Hematopoietic multipotent progenitor cell treated with erythropoietin and hydrocortisone succinate and interleukin-3 and kit ligand, for 17 days (in vitro differentiated cells): ENCODE measurements at places on chromosomes 13 and 19.

- no peak for DNase-seq
These were observed 997.6 kb downstream of the DIAPH3 start for GRCh38 chr13:59166174-59166573.

DNA sequence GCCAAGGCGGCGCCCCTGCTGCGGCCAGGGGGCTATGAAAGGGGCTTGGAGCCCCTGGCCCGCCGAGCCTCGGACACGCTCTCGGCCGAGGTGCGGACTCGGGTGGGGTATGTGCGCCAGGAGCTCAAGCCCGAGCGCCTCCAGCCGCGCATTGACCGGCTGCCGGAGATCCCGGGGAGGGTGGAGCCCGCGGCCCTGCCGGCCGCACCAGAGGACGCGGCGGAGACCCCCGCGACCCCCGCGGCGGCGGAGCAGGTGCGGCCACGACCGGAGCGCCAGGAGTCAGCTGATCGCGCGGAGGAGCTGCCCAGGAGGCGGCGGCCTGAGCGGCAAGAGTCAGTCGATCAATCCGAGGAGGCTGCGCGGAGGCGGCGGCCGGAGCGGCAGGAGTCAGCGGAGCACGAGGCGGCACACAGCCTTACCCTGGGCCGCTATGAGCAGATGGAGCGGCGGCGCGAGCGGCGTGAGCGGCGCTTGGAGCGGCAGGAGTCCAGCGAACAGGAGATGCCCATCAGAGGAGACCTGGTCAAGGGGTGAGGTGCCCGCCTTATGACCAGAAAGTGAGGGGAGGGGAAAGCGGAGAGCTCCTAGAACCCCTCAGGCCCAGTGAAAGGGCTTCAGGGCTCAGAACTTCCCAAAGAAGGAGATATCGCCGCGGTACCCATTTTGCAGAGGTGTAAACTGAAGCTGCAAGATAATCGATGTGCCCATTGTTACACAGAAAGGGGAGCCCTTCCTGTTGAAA, 8.8 kb upstream of the SHKBP1 start:
- DNase-seq = no peak

GRCh38 chr19:36773223-36773579, 594 bp upstream of the ZNF850 start:
- DNase-seq = no peak

DNA sequence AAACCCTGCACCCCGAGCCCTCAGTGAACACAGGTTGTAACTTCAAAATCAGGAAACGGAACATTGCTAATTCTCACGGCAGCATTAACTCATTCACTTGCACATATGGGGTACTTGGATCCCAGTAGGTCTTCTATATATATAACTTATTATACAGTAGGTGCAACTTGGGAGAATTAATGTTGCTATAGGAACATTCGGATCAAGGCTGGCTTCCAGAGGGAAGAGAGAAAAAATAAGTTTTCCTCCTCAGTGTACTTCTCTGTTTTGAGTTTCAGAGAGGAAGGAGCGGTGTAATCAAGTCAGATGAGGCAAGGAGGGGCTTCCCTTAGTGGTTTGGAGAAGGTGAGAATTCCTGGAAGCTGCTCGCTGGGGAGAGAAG, 90.9 kb upstream of the ZNF507 start:
- DNase-seq = no peak

GRCh38 chr13:32894589-32895001, 121.6 kb upstream of the KL start:
- DNase-seq = no peak

DNA sequence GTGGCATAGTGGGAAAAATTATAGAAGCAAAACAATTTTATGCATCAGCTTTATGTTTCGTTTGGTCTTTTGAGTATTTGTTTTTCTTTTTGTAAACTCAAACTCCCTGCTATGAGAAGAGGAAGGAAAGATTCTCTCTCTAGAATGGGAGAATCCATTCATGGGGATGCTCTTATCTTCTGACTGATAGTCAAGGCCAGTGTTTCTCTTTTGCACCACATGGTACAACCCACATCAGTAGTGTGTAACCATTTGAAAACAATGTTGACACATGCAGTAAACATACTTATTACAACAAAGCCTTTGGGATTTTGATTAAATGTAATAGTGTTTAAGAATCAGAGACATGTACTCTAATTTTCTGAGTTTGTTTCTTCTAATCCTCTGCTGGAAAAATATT, 490.5 kb downstream of the MYO16 start:
- no peak for DNase-seq

DNA sequence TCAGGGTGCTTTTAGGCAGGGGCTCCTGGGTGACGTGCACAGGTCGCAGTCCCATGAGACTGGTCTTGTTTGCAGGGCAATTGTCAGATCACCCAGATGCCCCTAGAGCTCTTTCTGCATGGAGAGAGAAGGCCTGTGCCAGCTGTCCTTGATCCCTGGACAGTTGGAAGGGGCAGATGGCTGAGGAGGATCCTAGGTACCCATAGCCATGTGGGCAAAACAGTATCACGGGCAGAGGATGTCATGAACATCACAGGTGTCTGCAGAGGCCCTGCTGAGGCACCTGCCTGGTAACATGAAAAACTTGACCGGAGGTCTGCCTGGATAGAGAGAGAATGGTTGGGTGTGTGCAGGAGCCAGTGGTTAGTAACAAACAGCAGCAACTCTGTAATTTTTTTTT, 99.3 kb downstream of the ZNF536 start:
- no peak for DNase-seq

GRCh38 chr13:57638186-57638890, 6.8 kb downstream of the PCDH17 start:
- no peak for DNase-seq

DNA sequence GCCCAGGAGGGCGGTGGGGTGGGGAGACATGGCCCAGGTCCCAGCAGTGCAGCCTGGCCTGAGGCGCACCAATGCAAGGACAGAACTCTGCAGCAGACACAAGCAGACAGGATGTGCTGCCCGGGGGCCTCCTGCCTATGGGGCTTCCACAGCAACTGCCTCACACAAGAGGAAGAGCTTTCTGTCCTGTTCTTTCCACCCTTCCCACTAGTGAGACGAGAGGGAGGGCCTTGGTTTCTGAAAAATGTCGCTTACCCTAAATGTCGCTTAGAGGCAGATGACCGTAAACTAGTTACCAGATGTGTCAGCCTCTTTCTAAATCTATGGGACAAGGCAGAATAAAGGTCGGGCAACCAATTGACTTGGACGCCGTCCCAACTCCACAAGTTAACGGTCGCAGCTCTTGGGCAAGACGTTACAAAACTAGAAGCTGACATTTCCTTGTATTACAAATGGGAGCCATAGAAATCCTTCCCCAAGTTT, at the start of gene LAIR1:
Gene LAIR1 (minus strand): TSS at position 157 of the 483 bp plus-strand sequence. CDS start 127 bp downstream, at position 30.
- DNase-seq = no peak

DNA sequence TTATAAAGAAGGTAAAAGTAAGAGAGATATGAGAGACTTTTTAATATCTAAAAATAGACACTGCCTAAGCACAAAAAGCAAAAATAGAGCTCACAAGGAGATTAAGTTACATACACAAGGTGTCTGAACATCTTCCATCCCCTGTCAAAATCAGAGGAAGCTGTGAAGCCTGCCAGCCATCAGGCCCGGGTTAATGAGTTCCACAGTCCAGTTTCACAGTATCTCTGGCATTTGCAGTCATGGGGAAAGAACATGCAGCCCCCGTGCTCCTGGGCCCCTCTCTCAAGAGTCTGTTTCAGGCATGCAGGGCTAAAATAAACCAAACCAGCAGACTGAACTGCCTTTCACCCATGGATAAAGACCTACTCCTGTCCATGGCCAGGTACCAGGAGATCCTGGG, 79.2 kb downstream of the TBC1D4 start:
- DNase-seq = no peak

DNA sequence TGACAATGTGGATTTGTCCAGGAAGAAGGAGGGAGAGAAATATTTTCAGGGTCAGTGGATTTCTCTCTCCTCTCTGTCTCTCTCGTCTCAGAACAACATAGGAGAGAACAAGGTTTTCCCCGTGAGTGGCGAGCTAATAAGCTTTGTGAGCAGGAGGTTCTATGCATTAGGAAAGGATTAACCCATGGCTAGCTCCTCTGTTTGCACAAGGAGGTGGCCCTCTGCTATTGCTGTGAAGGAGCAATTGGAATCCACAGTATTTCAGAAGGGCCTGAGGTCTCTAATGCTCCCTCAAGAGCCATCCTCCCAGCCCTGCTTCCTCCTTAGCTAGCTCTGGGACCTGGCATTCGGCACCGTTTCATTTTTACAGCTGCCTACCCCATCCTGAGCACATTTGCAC, 288.9 kb upstream of the MAB21L1 start:
- DNase-seq = no peak

- DNase-seq = no peak
These were observed 776 bp upstream of the NCLN start for GRCh38 chr19:3184847-3185460.

DNA sequence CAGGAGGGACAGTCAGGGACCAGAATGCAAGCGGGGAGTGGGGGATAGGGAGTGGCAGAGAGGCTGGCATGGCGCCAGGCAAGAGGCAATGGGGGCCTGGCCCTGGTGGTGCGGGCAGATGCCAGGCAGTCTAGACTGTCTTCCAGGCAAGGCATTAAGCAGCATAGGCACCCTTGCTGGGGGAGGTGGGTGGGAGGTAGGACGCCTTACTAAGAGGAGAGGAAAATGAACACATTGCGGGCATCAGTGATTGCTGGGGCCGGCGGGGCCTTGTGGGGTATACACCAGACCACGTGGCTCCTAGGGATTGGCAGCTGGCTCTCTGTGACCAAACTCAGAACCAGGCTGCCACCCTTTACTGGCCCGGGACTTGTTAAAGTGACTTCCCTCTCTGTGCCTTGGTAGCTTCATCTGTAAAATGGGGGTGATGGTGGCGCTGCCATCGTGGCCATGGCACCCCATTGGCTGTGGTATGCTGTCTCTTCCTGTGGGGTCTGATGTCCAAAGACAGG, 46.0 kb downstream of the DNM2 start:
- DNase-seq = no peak

GRCh38 chr19:33410915-33411401, 37.4 kb downstream of the CEBPG start:
- DNase-seq = no peak

GRCh38 chr13:23348262-23349127, 85.0 kb downstream of the SACS start:
- no peak for DNase-seq

DNA sequence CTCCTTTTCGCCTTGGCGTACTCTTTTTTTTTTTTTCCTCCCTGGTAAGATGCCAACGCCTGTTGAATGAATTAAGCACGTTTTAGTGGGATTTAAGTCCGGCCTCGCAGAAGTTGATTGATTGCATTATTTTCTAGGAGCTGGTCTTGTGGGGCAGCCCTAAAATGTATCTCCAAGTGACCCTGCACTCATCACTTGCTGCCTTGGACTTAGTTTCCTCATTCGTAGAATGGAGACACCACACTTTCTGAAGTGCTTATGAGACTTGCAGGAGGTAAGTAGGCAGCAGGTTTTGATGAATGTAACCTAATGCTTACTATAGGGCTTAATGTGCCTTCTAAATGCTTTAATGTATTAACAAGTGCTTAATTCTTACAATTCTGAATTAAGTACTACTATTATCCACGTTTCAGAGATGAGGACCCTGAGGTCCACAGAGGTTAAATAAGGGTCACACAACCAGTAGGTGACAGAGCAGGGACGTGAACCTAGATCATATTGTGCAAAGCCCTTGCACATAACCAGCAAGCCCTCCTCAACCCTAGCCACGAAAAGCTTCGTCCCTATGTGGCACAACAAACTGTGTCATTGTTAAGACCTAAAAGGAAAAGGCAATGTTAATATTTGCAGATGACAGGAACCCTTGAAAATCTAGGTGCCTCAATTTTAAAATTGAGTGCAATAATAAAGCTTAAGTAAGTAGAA, 514 bp upstream of the ARGLU1 start:
- DNase-seq = no peak

DNA sequence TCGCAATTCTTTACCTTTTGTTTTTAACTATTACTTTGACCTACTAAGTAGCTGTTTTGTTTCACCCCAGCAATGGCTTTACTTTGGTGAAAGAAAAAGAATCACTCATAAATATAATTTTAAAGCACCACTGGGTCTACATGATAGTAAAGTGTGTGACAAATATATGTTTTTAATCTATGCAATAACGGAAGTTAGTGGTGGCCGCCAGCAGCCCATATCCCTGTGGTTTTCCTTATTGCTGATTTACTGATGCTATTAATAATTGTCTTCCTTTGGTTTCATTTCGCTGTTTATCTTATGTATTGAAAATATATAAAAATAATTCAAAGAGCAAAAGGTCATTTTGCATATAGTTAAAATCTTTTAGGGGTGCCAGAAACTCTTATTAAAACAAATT, 491.3 kb downstream of the DIAPH3 start:
- no peak for DNase-seq

GRCh38 chr19:15112385-15112784, 5.2 kb downstream of the SYDE1 start:
- no peak for DNase-seq

- DNase-seq = peak; percentile 46
These were observed 51.3 kb upstream of the LSM14A start for GRCh38 chr19:34120846-34121639.

DNA sequence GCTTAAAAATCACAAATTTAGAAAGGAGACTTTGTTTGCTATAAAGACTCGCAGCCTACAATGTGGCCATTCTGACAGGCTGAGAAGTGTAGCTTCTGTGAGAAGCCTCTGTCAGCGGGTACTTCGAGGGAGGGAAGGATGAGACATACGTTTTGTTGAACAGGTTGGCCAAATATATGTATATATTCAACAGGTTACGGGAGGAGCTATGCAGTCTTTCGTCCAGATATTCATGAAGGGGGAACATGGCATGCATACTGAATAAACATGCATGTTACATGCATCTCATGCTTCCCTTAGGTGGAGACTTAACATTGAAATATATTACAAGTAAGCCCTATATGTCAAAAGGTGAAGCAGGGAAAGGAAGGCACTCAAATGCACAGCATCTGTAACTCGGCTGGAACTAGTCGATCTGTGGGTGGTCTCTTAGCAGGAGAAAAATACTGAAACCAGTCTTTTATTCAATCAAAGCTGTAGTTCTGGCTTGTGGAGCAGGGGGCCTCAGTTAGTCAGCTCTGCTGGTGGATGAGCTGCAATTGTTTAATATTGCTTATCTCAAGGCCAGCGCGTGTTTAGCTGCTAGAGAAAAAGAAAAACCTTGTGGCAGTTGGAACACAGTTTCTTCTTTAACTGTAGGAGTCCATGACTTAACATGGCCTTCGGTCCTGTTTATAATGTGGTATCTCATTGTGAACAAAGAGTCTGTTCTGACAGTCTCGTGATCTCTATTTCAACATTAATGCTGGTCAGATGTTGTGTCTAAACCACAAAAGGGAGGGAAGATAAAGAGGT, 94.3 kb downstream of the FAM216B start:
- DNase-seq = no peak

- DNase-seq = no peak
These were observed 6.3 kb upstream of the NLRP2 start for GRCh38 chr19:54959840-54960239.
